SK-N-SH (cell line): ENCODE measurements at places on chromosomes 16 and 17. TPM values are rescaled to one million over a fixed set of nuclear protein-coding genes. Genes with fewer than 3 reads are reported as not detected.

The SHBG gene
- polyA plus RNA-seq: 0.70 and 1.1 TPM in 2 replicates

The NHERF2 gene
- polyA plus RNA-seq: 45.2 and 53.8 TPM in 2 replicates

The ADORA2B gene
- 12.6 and 14.4 TPM in 2 replicates for polyA plus RNA-seq

The CCDC154 gene
- 0.35 and 0.41 TPM in 2 replicates for polyA plus RNA-seq

The DVL2 gene
- 6.9 and 8.3 TPM in 2 replicates for polyA plus RNA-seq

The SOST gene
- not detected in 2 replicates for polyA plus RNA-seq

The MAF gene
- 0.23 and 0.37 TPM in 2 replicates for polyA plus RNA-seq

The GHDC gene
- polyA plus RNA-seq: 15.8 and 18.0 TPM in 2 replicates

The CMTM2 gene
- not detected in 2 replicates for polyA plus RNA-seq

The CHST4 gene
- polyA plus RNA-seq: 0.08 and 0.18 TPM in 2 replicates

The ABCC12 gene
- polyA plus RNA-seq: not detected in 2 replicates

The KRTAP4-3 gene
- not detected in 2 replicates for polyA plus RNA-seq
